ENCODE measurements at places on chromosomes 5 and 9. TPM values are rescaled to one million over a fixed set of nuclear protein-coding genes. Genes with fewer than 3 reads are reported as not detected.

ANKDD1B gene
- 0.10 TPM for polyA plus RNA-seq

DNA sequence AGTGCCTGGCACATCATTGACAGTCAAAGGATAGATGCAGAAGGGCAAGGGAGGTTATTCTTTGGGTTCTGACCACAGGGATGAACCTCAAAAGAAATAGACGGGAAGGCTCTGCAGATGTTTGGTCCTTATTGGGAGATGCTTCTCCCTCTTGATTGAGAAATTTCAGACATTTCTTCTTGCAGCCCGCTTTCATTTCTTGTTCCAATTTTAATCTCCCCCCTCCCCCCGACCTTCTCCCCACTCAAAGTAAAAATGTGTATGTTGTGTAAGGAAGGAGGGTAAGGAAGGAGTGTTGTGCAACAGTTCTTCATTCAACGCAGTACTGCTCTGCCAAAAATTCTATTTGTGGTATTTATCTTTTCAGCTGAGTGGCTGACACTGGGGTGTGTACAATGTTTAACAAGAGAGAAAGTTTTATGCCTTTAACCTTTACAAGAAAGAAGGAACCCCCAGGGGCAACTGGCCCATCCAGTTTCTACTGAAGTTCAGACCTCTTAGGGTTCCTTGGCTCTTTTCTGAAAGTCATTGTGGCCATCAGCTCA is 46.3 kb upstream of the TNFSF15 start:
- H3K36me3 ChIP-seq: no peaks in the 10 kb centered on the region
- no peak overlapping the region for H3K27ac ChIP-seq
- no peaks in the 10 kb centered on the region for H3K4me1 ChIP-seq
- DNase-seq: no peak
- H3K4me3 ChIP-seq: no peak overlapping the region
- H3K27me3 ChIP-seq: no peaks in the 10 kb centered on the region

- H3K4me3 ChIP-seq: no peak overlapping the region
- no peak overlapping the region for H3K27ac ChIP-seq
- H3K36me3 ChIP-seq: no peaks in the 10 kb centered on the region
- peaks cover 2% of the 10 kb centered on the region for H3K4me1 ChIP-seq
- no peak for DNase-seq
- H3K27me3 ChIP-seq: peaks cover 11% of the 10 kb centered on the region
Measured at GRCh38 chr5:111227226-111227782, 3.1 kb downstream of the CAMK4 start.

- no peak overlapping the region for H3K27ac ChIP-seq
- DNase-seq: no peak
- H3K4me1 ChIP-seq: peaks cover 11% of the 10 kb centered on the region
- H3K27me3 ChIP-seq: no peaks in the 10 kb centered on the region
Measured at GRCh38 chr5:10704949-10705621, 55.9 kb downstream of the DAP start.

EIF4E1B gene
- not detected for polyA plus RNA-seq

- no peaks in the 10 kb centered on the region for H3K36me3 ChIP-seq
- no peak for DNase-seq
- no peak overlapping the region for H3K4me3 ChIP-seq
- peaks cover 11% of the 10 kb centered on the region for H3K4me1 ChIP-seq
- H3K27me3 ChIP-seq: no peaks in the 10 kb centered on the region
Measured at GRCh38 chr9:121645853-121646807, 5.3 kb upstream of the DAB2IP start.

DNA sequence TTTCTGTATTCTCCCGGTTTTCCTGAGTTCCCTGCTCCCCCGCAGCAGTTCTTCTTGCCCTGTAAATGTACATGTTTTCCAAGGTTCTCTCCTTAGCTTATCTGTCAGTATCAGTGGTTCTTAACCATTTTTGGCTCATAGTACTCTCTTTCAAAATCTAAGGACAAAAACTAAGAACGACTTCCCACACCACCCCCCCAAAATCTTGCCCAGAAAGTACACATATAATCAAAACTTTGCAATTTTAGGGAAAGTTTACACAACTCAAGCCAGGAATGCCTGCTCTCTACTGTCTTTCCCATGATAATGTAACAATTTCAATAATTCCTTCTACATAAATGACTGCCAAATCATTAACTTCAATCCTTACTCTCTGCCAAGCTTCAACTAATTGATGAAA is 4.5 kb downstream of the DCAF12 start:
- peaks cover 2% of the 10 kb centered on the region for H3K36me3 ChIP-seq
- no peak for DNase-seq
- H3K27me3 ChIP-seq: no peaks in the 10 kb centered on the region
- no peak overlapping the region for H3K4me3 ChIP-seq
- no peak overlapping the region for H3K27ac ChIP-seq

- H3K27ac ChIP-seq: no peak overlapping the region
- no peak for DNase-seq
- H3K4me3 ChIP-seq: no peak overlapping the region
- no peaks in the 10 kb centered on the region for H3K4me1 ChIP-seq
Measured at GRCh38 chr9:103714992-103715391, 379.1 kb upstream of the SMC2 start.

DNA sequence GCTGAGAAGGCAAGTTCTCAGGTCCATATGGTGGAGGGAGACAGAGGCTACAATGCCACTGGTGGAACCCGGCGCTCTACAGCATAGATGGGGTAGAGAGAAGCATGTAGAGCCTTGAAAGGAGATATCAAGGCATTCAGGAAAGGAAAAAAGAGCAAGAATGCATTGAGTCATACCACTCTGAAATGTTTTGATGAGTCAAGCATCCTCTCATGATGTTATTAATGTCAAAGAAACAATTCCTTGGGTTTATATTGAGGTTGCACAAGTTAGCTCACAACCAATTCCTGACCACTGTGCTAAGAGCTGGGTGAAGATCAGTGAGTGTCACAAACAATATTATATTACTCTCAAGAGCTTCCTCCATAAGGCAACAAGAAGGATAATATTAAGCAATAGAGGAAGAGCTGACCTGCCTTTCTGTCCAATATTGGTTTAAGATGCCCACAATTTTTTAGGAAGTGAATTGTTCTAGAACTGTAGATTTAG is 178.0 kb downstream of the RFK start:
- H3K4me1 ChIP-seq: no peaks in the 10 kb centered on the region
- no peak for DNase-seq
- no peaks in the 10 kb centered on the region for H3K36me3 ChIP-seq
- no peak overlapping the region for H3K27ac ChIP-seq
- H3K4me3 ChIP-seq: no peak overlapping the region

DNA sequence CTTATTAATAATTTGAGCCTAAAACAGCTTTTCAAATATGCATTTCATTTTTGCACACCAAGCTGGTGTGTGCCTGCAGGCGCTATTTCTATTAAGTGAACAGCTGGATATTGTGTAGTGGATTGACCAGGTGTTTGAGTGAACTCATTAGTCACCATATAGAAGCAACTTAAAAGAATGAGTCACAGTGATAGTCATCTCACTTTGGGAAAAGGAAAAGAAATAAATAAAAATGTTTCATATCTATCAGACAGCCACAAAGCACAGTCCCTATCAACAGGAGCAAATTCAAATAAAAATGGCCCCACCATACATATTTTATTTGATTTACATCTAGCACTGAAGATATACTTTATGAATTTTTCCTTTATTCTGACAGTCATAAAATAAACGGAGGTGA is 456.5 kb upstream of the CDH9 start:
- H3K4me3 ChIP-seq: no peak overlapping the region
- DNase-seq: no peak
- no peaks in the 10 kb centered on the region for H3K4me1 ChIP-seq
- no peaks in the 10 kb centered on the region for H3K27me3 ChIP-seq

DNA sequence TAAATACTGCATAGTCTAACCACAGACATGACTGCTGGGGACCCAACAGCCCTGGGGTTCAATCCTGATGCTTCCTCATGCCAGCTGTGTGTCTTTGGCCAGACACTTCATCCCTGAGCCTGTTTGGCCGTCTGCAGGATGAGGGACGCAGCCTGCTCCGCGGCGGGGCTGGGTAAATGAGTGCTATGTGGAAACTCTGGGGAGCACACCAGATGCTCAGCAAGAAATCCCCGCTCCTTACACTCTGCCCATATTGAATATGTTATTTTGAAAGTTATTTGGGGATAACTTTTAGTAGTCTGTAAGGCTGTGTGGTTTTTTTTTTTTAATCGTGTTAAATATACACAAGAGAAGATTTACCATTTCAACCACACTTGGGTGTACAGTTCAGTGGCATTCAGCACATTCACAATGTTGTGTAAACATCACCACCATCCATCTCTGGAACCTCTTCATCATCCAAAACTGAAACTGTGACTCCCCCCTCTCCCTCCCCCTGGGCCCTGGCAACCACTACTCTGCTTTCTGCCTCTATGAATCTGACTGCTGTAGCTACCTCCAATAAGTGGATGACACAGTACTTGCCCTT is 42.7 kb downstream of the SH3PXD2B start:
- no peak overlapping the region for H3K4me3 ChIP-seq
- H3K4me1 ChIP-seq: peaks cover 9% of the 10 kb centered on the region
- H3K27ac ChIP-seq: no peak overlapping the region
- DNase-seq: no peak
- no peaks in the 10 kb centered on the region for H3K36me3 ChIP-seq

DNA sequence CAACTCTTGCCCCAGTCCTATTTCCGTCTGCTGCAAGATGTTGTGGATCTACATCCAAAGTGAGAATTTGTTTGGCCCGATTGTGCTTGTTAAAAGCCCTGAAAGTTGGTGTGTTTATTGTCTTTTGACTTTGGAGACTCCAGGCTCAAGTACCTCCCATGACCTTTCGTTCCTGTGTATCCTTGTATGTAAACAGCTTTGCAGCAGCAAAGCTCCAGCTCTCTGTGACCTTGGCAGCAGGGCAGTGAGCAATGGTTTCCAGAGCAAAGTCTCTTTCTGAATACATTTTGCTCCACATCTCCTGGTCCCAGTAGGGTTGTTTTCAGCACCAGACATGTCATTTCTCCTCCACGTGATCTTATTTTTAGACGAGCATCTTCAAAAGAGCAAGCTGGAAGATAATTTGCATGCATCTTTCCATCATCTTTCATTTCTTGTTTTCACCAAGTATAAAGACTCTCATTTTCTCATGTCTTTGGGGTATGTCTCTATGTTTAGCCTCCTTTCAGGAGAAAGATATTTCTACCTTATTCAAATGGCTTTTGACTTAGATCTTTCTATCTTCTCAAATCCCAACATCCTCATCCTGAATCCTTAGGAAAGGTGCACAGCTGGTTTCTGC is 68.1 kb upstream of the ERCC6L2 start:
- H3K27ac ChIP-seq: no peak overlapping the region
- no peaks in the 10 kb centered on the region for H3K36me3 ChIP-seq
- peaks cover 11% of the 10 kb centered on the region for H3K4me1 ChIP-seq
- no peaks in the 10 kb centered on the region for H3K27me3 ChIP-seq
- no peak overlapping the region for H3K4me3 ChIP-seq

Measured in liver (tissue), 10 donors.